AG04450 (cell line): ENCODE measurements at places on chromosomes 13 and 19.

DNA sequence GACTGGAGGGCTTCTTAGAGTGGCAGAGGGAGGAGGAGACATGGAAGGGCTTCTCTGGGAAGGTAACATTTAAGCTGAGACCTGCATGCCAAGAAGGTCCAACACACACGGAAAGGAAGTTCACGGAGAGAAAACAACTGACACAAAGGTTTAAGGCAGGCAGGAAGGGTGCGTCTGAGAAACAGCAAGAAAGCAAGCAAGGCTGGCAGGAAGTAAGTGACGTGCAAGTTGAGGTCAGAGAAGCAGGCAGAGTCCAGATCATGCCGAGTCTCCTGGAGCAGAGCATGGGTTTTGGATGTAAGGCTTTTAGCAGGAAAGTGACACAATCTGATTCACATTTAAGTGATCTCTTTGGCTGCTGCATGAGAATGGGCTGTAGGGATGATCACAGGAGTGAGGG is 60.5 kb downstream of the ATP7B start:
- DNase-seq = no peak

GRCh38 chr13:114143806-114144605 is 11.6 kb upstream of the RASA3 start:
- DNase-seq = no peak

- DNase-seq = no peak
Observed at GRCh38 chr13:25908366-25908765, 143.4 kb downstream of the SHISA2 start.

- no peak for DNase-seq
Observed at GRCh38 chr13:36549755-36550154, 117.5 kb downstream of the CCNA1 start.

- no peak for DNase-seq
Observed at GRCh38 chr13:50390503-50391248, 375.4 kb downstream of the KCNRG start.

- no peak for DNase-seq
Observed at GRCh38 chr13:76717092-76717491, 169.1 kb downstream of the KCTD12 start.

GRCh38 chr13:32216281-32216680 is 98.9 kb downstream of the ZAR1L start:
- DNase-seq = no peak

- DNase-seq = peak; percentile 63
Observed at GRCh38 chr19:2016041-2016807, 710 bp upstream of the BTBD2 start.

GRCh38 chr13:112996671-112997091 is 27.7 kb downstream of the MCF2L start:
- no peak for DNase-seq
